Stimulated activated CD8-positive, alpha-beta memory T cell treated with anti-CD3 and anti-CD28 coated beads, Interleukin-4, amount 100 ng/mL, for 24 hours (primary cell): ENCODE measurements at places on chromosomes 4 and X.

- no peak for DNase-seq
Observed at GRCh38 chr4:183303301-183303700, 16.8 kb downstream of the CLDN22 start.

- no peak for DNase-seq
Observed at GRCh38 chr4:46196086-46196485, 72.2 kb upstream of the GABRG1 start.

- no peak for DNase-seq
Observed at GRCh38 chrX:74023203-74023602, 280.8 kb upstream of the ZCCHC13 start.

- no peak for DNase-seq
Observed at GRCh38 chr4:158808399-158808798, 39.6 kb downstream of the FNIP2 start.

- DNase-seq = no peak
Observed at GRCh38 chrX:139224953-139225665, 305.4 kb upstream of the F9 start.

GRCh38 chrX:82676386-82676785, 831.7 kb upstream of the POU3F4 start:
- DNase-seq = no peak

GRCh38 chrX:23926015-23926414, 18.2 kb downstream of the CXorf58 start:
- DNase-seq = no peak
